AG09309 (cell line): ENCODE measurements at places on chromosomes 2 and 18.

DNA sequence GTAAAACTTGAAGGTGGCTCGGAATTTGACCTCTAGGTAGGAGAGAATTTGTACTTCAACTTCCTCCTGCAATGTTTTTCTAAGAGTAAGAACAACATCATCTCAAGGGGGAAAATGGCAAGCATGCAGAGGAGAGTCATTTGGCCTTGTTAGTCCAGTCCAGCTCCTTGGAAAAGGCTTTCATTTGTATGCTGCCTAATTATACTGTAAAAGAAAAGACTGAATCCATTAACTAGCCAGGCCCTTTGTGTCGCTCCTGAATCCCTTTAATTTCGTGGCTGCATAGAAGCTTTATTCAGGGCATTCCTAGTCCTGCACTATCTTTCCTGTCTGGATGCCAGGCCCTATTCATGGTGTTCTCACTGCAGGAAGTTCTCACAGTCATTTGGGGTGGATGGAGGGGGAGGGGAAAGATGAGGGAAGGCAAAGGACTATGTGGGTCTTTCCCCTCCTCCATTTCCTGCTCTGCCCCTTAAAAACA lies 36.0 kb downstream of the PHLPP1 start:
- DNase-seq = no peak

DNA sequence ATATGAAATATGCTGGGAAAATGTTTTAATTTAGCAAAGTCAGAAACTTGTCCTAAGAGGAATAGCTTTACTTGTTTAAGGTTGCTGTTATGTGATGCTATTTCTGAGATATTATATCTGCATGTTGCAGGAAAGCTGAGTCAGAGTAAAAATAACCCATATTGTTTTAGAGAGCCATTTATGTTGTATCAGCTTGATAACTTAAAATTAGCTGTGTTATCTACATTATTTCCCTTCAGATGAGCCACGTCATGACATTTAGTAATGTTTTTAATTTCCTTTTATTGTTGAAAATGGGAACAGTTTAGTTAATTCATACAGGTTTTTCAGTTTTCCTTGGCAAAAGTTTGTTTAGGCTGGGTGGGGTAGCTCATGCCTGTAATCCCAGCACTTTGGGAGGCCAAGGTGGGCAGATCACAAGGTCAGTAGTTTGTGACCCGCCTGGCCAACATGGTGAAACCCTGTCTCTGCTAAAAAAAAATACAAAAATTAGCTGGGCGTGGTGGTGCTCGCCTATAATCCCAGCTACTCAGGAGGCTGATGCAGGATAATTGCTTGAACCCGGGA lies 55.8 kb downstream of the TTC27 start:
- DNase-seq = no peak

DNA sequence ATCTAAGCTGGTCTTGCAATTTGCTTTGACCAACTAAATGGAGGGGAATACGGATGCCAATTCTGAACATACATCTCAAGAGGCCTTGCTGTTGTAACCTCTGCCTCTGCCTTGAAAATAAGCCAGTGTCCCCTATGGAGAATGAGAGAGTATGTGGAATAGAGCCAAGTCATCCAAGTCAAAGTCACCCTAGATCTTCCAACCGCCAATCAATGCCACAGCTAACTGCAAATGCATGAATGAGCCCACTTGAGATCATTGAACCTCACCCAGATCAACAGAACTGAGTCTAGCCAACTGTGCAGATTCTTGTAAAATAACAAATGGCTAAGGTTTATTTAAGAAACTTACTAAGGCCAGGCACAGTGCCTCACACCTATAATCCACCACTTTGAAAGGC lies 139.8 kb upstream of the TANK start:
- no peak for DNase-seq

DNA sequence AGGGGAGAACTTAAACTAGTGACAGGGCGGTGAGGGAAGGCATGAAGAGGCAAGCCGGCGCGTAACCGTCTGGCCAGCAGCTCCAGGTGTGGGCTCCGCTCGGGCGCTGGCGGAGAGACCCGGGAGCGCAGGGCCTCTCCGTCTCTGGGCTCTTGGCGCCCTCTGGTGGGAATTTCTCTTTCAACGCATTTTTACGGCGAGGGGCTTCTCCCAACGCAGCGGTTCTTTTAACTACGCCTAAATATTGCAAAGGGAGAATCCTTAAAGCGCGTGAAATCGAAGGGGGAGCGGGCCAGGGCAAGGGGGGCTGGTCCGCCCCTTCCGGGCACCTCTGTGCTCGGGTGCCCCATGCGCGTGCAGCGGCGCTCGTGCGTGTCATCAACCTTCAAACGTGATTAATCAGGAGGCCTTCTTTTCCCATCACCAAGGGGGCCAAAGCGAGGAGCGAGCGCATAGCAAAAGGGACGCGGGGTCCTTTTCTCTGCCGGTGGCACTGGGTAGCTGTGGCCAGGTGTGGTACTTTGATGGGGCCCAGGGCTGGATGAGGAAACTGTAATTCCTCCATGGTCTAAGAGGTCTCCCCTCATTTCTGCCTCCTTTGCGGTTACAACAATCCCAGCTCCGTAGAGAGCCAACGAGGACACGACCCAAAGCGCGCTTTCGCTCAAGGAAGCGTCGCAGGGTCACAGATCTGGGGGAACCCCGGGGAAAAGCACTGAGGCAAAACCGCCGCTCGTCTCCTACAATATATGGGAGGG lies 762 bp upstream of the GAD1 start:
- DNase-seq = no peak

DNA sequence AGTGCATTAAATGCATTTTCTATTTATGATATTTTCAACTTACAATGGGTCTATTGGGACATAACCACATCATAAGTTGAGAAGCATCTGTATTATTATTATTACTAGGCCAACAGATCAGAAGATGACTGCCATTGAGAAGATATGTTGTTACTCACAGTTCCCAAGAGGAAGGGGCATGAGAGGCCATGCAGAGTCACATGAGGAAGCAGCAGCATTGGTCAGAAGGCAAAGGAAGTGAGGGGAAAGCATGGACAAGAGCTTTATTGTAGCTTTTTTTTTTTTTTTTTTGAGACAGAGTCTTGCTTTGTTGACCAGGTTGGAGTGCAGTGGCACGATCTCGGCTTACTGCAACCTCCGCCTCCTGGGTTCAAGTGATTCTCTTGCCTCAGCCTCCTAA lies 66.2 kb upstream of the LCLAT1 start:
- no peak for DNase-seq

DNA sequence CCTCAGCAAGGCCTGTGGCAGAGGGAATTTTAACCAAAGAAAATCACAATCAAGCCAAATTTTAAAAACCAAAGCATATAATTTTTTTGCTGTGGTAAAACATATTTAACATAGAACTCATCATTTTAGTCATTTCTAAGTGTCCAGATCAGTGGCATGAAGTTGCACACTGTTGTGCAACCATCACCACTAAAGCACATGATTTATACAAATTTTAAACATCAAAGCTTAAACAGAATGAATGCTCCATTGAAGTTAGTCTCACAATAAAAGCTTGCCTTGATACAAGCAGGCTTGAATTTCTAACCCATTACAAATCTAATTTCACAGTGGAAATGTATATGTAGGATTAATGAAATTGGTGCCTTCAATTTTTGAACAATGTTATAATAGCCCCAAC lies 31.2 kb downstream of the FTCDNL1 start:
- no peak for DNase-seq

GRCh38 chr2:19882286-19882685 lies 19.5 kb downstream of the TTC32 start:
- DNase-seq = no peak
